GM23248 (cell line): ENCODE measurements at places on chromosomes 13 and 19. TPM values are rescaled to one million over a fixed set of nuclear protein-coding genes. Genes with fewer than 3 reads are reported as not detected.

- peak; percentile 75 for DNase-seq
Observed at GRCh38 chr19:3304871-3305423, 61.4 kb upstream of the NFIC start.

DNA sequence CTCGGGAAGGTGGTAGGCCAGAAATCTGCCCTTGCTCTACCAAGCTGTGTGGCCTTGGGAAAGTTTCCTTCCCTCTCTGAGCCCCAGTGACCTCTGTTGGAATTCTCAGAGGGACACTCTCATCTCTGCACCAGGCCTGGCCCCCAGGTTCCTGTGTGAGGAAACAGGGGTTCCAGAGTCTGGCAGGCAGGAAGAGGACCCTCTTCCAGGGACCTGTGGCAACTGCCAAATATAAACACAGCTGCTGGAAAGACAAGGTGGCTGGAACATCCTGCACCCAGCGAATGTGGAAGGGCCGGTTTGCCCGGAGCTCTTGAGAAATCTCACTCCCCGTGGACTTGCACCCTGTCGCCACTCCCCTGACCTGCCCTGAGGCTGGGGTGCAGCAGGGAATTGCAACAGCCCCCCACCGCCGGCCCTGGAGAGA is 52.8 kb downstream of the GADD45B start:
- DNase-seq: no peak

DNA sequence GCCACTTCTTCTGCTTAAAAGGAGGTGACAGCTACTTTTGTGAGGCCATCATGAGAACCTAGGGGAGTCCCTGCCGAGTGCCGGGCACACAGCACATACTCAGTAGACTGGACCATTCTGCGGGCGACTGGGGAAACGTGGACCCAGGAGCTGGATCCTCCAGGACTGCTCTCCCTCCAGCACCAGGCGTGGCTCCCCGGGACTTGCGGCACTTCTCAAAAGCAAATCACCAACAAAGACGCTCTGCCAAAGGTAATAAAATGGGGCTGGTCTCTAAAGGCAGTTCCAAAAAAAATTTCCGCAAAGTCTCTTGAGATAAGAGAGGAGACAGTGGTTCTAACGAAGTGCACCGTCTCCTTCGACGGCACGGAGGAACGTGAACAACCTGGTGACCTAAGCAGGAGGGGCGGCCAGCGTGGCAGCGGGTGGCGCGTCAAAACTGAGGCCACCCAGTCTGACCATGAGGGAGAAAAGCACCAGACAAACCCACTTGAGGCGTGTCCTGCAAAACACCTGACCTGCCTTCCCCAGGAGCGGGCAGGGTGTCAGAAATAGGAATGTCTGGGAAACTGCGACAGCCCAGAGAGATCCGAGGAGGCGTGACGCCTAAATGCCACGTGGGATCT is 1.4 kb upstream of the TMPRSS9 start:
- no peak for DNase-seq

DNA sequence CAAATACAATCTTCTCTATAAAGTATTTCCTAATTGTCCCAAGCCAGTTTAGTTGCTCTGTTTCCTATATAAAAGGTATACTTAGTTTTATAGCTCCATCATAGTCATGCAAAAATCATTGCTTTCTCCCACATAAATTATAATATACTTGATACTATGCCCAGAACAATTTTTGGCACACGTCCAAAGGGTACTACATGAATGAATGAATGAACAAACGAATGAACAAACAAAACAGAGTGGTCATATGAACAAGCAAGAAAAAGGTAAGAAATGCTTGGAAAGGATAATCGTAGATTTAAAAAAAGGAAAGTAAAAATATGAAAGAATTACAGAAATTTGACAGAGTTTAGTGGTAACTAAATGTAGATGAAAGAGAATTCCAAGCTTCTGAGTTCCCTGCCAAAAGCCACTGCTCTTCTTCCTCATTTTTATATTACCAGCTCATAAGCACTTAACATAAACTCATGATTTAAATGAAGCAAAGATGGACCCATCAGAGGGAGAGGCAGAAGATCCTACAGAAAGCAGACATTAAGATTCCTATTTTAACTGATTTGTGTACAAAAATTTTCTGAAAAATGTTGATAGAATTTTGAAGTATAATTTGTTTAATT is 123.2 kb downstream of the ENOX1 start:
- peak; percentile 64 for DNase-seq

DNA sequence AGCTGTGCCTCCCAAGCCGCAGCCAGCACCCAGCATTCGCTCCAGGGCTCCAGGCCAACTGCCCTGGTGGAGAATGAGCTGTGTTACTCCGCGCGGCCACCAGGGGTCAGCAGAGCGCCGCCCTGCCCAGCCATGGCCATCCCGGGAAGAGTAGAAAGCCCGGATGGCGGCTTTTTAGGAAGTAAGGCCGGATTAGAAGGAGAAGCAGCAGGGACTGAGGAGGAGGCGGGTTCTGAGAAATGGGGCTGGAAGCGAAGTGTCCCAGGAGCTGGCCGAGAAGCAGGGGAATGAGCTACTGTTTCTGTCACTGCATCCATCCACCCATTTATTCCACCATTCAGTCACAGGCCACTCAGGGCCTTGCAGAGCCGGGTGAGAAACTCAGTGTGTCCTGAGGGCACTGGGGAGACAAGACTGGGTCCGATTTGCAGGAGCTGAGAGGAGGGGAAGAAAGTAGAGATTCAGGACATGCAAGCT is 6.6 kb upstream of the NPAS1 start:
- DNase-seq: peak; percentile 86

GRCh38 chr13:51828730-51829567 is 16.0 kb downstream of the TMEM272 start:
- no peak for DNase-seq

GRCh38 chr13:91845612-91846011 is 447.2 kb downstream of the GPC5 start:
- no peak for DNase-seq

IGFLR1 gene
- polyA plus RNA-seq: 3.2 and 3.3 TPM in 2 replicates

CD209 gene
- not detected in 2 replicates for polyA plus RNA-seq
